Activated CD8-positive, alpha-beta memory T cell treated with anti-CD3 and anti-CD28 coated beads, Interleukin-2, amount 10 ng/mL, durations not matched to agents 7 days and 5 days (primary cell): ENCODE measurements at places on chromosomes 13 and 19. TPM values are rescaled to one million over a fixed set of nuclear protein-coding genes. Genes with fewer than 3 reads are reported as not detected.

DNA sequence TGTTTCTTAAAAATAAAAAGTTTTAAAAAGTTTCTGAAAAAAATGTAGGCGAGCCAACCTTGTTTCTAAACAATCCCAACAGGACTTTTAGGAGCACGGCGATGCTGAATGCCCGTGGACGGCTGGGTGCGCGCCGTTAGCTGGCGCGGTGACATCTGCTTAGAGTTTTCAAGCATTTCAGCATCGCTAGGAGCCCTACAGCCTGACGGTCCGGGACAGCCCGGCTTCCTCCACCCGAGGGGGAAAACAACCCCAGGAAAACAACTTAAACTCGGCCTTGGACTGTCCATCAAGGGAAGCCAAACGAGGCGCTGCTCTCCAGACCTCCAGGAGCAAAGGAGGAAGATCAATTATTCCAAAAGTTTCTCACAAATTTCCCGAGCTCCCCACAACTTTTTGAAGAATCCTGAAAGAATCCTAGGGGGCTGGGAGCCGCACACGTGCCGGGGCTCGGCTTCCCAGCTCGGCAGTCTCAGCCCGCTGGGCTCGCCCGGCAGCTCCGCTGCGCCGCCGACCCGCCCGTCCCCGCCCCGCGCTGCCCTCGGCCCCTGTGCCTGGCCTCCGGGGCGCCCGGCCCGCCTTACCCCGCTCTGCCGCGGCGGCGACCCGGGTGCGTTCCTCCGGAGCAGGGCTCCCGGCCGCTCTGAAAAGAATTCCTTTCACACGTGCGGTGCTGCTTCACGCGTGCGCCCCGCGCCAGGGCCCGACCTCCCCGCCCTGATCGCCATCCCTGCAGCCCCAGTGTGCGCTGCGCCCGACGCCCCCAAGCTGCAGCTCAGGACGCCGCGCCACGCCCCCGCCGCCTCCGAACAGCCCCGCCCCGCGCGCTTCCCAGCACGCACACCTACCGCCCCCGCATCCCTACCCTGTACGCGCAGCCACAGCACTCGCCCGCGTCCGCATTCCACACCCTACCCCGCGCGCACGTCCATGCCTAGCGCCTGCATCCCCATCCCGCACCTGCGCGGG, at the start of gene GJA3:
TSS of gene GJA3 (minus strand) at position 747 of the 969 bp plus-strand sequence. CDS start 17,764 bp downstream, outside the sequence.
- DNase-seq = peak; percentile 73

DNA sequence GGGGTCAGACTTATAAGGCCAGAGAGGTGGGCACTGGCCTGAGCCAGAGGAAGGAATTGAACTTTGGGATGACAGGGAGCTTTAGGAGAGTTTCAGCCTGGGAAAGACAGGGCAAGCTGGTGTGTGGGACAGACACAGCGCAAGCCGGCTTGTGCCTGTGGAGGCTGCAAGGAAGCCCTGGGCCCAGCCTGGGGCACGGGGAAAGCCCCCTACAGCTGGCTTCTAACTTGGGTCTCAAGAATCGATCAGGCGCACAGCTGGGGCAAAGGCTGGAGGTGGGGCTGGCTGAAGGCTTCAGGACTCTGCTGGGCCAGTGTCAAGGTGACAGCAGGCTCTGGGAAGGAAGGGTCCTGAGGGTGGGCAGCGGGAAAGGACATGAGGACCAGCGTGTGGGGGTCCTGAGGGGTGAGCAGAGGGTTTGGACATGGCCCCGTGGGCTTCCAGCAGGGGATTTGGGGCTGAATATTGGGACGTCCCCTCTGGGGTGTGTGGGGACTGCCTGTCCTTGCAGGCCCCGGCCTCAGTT, 3.0 kb downstream of the PTOV1 start:
- no peak for DNase-seq

GRCh38 chr19:55870736-55871135, 34.4 kb downstream of the NLRP4 start:
- no peak for DNase-seq

GRCh38 chr13:70253834-70254233, 145.6 kb upstream of the KLHL1 start:
- no peak for DNase-seq

GRCh38 chr13:42575938-42576337, 2.0 kb downstream of the TNFSF11 start:
- DNase-seq = no peak

DNA sequence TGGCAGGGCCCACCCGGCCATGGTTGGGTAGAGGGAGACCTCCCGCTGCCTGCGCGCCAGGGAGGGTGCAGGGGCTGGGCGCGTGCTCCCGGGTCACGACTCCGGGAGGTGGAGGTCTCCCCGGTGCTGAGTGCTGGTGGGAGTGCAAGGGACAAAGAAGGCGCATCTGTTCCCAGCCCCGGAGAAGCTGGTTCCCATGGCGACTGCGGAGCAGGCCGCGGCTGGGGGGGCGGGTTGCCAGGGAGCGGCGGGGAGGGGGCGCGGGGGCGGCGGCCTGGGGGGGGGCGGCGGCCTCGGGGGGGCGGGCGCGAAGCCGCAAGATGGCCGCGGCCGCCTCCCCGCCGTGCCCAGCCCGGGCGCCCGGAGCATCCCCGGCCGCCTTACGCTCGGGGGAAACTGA, 1.2 kb downstream of the CBARP start:
- DNase-seq = no peak

DNA sequence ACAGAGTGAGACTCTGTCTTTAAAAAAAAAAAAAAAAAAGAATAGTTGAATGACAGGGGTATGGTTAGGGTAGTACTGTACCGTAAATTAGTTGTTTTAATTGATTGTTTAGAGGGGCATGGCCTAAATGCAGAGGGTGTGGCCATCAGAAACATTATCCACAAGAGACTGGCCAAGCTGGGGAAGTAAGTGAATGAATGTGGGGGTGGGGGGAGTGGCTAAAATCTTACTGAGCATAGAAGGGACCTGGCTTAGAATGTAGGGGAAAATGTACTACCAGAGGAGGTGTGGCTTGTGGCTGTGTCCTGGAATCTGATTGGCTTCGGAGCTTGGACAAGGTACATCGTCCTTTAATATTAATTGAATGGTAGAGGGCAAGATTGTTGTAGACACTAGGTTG, 3.8 kb downstream of the BCL2L12 start:
- DNase-seq = no peak

- no peak for DNase-seq
Measured at GRCh38 chr19:46303691-46304397, 7.0 kb downstream of the HIF3A start.

- DNase-seq = peak; percentile 72
Measured at GRCh38 chr19:58059003-58059670, at the start of gene ZNF135. ZNF135 (plus strand) TSS chr19:58059282; CDS start chr19:58060003, 721 bp downstream.

DNA sequence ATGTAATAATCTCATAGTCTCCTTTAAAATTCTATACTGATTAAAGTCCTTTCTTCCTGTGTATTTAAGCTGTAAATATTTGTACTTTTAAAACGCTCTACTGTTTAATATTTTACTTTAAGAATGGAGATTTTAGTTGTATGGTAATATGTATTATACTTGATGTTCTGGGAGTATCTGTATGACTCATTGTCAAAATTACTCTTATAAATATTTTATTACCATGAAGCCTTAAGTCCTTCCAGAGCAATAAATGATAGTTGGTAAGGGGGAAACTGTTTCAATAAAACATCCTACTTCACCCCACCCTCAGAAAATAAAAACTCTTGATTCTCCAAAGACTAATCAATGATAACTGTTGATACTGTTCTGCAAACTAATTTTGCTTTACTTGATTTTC, 6.4 kb downstream of the PCDH9 start:
- no peak for DNase-seq

- no peak for DNase-seq
Measured at GRCh38 chr19:48571378-48572162, 19.6 kb downstream of the SULT2B1 start.

GRCh38 chr19:1239796-1240737, 1.5 kb upstream of the ATP5F1D start:
- DNase-seq = peak; percentile 93

DNA sequence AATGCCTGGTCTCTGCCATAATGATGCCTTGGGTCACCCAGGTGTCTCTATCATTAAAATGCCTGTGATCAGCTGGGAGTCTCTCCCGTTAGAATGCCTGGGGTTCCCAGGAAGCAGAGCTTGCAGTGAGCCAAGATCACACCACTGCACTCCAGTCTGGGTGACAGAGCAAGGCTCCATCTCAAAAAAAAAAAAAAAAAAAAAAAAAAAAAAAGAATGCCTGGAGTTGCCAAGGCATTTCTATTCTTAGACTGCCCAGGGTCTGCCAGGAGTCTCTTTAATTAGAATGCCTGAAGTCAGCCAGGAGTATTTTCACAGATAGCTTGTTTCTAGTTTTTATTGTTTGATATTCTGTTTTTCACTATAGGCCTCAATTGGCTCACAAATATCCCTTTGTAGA, 1552.5 kb downstream of the UQCRFS1 start:
- DNase-seq = no peak

DNA sequence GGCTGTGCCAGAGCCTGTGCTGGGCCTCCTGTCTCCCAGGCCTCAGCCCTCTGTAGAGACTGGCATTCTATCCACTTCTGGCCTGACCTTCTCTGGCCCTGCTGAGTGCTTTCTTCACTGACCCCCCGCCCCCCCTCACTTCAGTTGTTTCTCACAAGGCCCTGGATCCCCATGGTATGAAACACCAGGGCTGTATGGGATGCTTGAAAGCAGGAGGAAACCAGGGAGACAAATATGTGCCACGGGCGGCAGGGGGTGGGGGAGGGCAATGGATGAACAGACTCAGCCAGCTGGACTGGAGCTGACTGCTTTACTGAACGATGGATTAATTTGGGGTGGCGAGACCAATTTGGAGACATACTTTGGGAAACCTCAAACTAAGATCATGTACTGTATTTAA, 14.0 kb downstream of the IRGC start:
- DNase-seq = no peak

DNA sequence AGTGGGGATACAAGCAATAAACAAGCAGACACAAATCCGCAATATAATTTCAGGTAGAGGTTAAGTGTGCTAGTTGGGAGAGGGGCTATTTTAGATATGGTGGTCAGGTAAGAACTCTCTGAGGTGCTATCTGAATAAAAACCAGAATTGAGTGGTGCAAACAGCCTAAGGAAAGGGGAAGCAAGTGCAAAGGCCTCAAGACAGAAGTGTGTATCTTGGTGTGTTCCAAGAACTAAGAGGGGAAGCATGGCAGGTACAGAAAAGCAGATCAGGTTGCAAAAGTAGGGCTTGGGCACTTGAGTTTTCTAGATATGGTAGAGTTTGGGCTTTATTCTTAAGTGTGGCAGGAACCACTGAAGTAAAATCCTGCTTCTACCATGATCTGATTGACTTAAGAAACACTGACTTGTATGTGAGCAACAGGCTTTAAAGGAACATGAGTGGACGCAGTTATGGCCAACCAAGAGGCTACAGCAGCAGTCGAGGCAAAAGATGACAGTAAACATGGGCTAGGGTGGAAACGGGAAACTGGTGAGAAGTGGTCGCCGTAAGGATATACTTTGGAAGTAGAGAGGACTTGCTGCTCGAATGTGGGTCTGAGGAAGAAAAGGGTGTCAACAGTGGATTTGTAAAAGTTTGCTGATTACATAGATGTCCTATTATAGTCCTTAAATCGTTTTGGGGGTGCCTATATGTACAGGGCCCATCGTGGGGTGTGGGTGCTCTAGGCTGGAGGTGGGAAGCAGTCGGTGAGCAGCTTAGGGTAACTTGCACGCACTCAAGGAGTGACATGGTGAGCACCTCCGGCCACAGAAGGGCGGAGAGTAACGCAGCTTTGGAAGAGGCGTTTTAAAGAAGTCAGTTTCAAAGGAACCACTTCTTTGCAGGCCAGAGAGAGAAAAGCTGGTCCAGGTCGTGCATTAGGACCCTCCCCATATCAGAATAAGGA, 677 bp downstream of the TGDS start:
- peak; percentile 72 for DNase-seq

GRCh38 chr19:18475762-18476331, 37.9 kb upstream of the ISYNA1 start:
- DNase-seq = no peak

GRCh38 chr13:108858676-108859075, 229.3 kb downstream of the MYO16 start:
- DNase-seq = no peak

DNA sequence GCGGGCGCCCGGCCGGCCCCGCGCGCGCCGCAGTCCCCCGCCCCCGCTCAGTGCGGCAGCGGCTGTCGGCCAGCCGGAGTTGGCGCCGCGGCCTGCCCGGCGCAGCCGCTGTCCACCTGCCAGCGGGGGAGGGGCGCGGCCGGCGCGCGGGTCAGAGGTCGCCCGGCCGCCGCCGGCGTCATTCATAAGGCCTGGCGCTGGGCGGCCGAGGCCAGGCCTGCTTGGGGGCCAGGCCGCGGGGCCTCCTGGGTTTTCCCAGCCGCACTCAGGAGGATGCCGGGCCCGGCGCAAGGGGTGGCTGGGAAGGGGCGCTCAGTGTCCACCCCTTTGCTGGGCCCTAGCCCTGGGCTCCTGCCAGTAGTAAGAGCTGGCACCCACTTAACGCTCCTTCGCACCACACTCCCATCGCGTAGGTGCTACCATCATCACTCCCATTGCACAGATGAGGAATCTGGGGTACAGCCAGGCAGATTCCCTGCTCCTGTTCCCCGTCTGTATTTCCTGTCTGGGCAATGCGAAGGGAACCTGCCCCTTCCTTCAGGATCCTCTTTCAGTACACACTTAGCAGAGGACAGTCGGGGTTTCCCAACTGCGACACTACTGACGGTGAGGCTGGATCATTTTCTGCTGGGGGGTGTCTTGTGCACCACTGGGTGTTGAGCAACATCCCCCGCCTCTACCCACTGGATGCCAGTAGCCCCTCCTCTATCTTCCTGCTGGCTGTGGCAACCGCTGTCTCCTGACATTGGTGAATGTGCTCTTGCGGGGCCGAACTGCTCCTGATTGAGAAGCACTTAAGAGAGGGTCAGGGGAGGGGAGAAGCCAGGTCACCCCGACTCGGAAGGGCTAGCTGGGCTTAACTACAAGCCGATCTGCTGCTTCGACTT, 846 bp upstream of the PRKACA start:
- DNase-seq = peak; percentile 52

DNA sequence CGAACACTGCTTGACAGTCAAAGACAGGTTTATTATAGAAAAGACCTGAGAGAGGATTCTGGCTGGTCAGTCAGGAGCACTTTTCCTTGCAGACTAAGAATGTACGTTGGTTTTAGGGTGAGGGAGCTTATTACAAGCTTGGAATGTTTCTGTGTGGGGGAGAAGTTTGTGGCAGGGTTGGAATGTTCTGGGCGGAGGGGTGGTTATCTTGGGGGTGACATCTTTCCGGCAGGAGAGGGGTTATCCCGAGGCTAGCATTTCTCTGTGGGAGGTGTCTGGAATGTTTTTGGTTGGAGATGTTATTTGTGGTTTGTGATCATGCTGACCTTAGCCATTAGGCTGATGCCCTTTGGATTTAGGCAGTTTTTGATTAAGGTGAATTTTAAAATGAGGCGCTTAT, 61.8 kb downstream of the ZNF136 start:
- DNase-seq = no peak

- no peak for DNase-seq
Measured at GRCh38 chr13:99916366-99917103, 55.0 kb downstream of the ZIC5 start.

- peak; percentile 73 for DNase-seq
Measured at GRCh38 chr19:29622166-29623070, 16.3 kb downstream of the POP4 start.

Gene LRRC8E
- not detected for total RNA-seq

Gene CERS1
- not detected for total RNA-seq

Gene ZNF85
- total RNA-seq = 15.4 TPM

Gene OR7C1
- total RNA-seq = not detected

Gene ZNF414
- total RNA-seq = 23.8 TPM

Gene TEKTIP1
- 7.2 TPM for total RNA-seq

Gene PRR36
- total RNA-seq = 0.06 TPM

Gene EHD2
- total RNA-seq = 0.07 TPM

Gene DPF1
- total RNA-seq = 0.47 TPM

Gene NTF4
- total RNA-seq = not detected

Gene FUT2
- not detected for total RNA-seq

Gene F10
- total RNA-seq = not detected

Gene ADGRE3
- not detected for total RNA-seq
